ENCODE measurements at places on chromosomes 12 and 14. TPM values are rescaled to one million over a fixed set of nuclear protein-coding genes. Genes with fewer than 3 reads are reported as not detected.

GRCh38 chr12:132228476-132229192 is 84.4 kb downstream of the NOC4L start:
- no peak for DNase-seq

Gene ANG
- total RNA-seq = 6.1 TPM

Gene IAPP
- total RNA-seq = not detected

Gene A2ML1
- total RNA-seq = 0.88 TPM

DNA sequence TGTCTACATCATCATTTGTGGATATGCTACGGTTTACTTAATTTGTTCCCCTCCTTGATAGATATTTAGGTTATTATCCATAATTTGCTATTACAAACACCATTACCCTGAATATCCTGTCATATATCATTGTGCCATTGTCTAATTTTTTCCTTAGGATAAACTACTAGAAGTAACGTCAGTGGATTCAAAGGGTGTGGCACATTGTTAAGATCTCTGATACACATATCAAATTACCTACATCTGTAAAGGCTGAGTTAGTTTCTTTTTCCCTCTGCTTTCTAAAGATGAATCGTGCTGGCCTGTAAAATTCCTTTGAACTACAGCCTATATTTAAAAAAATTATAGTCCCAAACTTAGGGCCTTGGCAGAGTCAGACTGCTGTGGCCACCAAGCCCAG is 53.9 kb upstream of the STRN3 start:
- DNase-seq = no peak

DNA sequence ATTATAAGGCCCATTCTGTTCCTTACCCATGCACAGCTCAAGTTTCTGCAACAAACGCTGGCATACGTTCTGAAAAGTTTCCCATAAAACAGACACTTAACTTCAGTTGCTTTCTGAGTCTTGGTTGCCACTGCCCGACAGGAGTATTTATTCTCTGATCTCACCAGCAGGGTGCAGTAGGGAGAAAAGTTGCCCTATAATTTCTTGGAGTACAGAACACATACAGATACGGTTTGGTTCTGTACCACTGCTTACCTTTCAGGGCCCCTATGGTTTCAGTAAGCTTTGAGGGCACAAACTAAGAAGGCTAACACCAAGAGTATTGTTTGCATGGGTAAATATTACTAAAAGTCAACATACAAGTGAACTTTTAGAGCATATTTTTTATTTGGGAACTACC is 77.9 kb downstream of the SPATA7 start:
- no peak for DNase-seq

GRCh38 chr12:4286228-4286627 is 12.7 kb downstream of the CCND2 start:
- DNase-seq = no peak

Gene RHEBL1
- not detected for total RNA-seq

DNA sequence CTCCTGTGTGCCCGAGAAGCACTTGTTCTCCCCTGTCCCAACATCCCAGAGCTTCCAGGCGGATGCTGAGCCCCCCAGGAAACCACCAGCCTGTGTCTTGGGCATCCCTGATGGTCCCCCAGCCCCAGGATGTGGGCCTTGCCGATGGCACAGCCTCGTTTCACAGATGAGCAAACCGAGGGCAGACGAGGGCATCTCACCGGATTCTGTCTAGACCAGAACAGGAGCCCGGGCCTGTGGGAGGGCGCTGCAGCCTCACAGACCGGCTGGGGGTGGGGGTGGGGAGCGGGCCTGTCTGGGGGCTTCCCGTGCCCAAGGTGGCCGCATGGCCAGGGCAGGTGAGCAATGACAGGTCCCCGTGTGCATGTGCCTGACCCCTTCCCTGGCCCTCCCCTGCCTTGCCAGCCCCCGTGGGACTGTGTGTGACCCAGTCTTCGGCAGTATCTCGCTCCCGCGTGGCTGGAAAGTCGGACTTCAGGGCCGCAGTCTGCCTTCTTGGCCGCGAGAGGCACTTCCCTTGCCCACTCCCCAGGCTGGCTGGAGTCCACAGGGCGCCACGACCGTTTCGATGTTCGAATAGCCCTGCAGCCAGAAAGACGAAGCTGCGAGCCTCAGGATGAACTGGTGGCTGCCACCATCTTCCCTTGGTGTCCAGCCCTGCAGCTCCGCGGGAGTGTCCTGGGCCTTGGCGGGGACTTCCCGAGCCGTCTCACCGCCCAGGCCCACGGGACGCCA is 8.9 kb downstream of the RFLNA start:
- no peak for DNase-seq

Gene SDR39U1
- total RNA-seq = 74.6 TPM

Gene EML5
- total RNA-seq = 0.42 TPM

GRCh38 chr12:106445959-106446358 is 88.4 kb downstream of the POLR3B start:
- no peak for DNase-seq

GRCh38 chr12:108850854-108851573 is 6.4 kb downstream of the SSH1 start:
- peak; percentile 70 for DNase-seq

- no peak for DNase-seq
Observed at GRCh38 chr14:61240206-61240605, 40.9 kb downstream of the TMEM30B start.

DNA sequence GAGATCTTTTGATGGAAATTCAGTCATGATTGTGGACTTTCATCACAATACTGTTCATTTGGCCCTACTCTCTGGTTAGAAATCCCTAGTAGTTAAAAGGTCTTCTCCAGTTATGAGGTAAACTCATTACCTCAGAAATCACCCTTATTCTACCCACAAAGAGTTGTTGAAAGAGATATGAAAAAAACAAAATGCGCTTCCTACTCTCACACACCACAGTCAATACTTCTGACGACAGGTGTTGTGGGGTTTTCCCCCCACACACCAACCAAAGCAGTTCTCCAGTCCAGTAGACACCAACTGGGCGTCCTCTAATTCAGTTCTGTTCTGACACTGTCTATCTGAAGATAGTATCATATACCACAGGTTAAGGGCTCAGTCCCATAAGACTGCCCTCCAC is 54.9 kb downstream of the TRMT5 start:
- no peak for DNase-seq

DNA sequence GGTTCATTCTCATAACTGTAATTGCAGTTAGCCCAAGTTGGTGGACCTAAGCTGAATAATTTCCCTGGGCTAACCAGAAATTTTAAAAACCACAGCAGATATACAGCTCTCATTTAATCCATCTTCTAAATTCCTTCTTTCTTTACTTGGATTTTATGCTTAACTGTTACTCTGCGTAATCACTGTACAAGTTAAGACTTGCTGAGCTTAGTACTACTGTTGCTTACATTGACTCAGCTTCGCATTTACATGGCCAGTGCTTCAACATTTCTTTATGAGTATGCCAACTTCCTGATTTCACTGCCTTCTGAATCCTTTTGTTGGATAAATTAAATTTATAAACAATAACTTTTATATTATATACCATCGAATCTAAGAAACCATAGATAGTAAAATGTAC is 147.4 kb downstream of the SLC38A4 start:
- no peak for DNase-seq

Measured in right cardiac atrium (tissue), 5 donors.